ENCODE measurements at places on chromosomes 4 and X.

DNA sequence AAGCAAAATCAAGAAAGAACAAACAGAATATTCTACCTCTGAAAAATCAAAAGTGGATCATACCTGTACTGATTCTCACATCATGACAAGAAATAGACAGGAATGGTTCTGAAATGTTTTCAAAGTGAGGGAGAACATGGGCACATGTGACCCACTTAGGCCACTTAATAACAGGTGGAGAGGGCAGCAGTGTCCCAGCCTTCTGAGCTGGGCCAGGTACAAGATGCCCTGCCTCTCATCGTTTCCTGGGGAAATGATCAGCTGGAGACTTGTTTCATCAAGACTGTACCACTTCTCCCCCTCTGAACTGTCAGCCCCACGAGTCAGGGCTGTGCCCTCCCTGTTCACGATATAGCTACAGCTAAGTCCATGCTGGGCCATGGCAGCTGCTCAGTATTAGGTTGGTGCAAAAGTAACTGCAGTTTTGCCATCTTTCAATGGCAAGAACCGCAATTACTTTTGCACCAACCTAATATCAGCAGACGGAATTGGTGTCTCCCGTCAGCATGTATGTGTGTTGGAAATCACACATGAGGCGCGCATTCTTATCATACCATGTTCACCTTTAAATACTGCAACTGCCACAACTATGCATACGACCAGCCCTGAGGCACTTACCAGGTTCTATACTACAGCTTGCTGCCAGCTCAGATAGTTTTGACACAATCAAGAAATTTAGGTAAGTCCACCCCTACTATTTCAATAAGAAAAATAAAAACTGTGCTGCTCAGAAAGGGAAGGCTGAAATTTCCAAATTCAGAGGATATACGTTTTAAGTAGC, 71.4 kb downstream of the GATB start:
- no peak for DNase-seq

GRCh38 chr4:128298146-128298758, 10.6 kb upstream of the PGRMC2 start:
- DNase-seq: no peak

GRCh38 chr4:90979556-90979955, 852.4 kb downstream of the CCSER1 start:
- DNase-seq: no peak

DNA sequence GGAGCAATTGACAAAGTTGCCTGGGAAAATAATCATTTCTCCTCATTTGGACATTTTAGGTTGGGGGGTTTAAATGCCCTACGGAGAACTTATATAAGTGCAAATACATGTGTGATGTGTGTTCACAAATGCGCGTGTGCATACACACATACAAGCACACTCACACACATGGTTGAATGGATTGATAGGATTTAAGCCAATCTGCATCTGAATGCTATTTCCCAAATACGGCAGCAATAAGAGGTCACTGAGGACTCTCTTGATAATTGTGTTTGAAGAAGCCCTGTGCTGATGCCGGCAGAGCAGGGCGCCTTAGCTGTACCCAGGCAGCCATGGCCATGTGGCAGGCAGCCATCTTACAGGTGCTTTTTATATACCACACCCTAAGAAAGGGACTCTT, 165.3 kb upstream of the LEF1 start:
- no peak for DNase-seq

GRCh38 chrX:34764852-34765361, 107.8 kb upstream of the TMEM47 start:
- DNase-seq: no peak

- no peak for DNase-seq
These were observed 64.7 kb downstream of the RBM47 start for GRCh38 chr4:40564815-40565483.

DNA sequence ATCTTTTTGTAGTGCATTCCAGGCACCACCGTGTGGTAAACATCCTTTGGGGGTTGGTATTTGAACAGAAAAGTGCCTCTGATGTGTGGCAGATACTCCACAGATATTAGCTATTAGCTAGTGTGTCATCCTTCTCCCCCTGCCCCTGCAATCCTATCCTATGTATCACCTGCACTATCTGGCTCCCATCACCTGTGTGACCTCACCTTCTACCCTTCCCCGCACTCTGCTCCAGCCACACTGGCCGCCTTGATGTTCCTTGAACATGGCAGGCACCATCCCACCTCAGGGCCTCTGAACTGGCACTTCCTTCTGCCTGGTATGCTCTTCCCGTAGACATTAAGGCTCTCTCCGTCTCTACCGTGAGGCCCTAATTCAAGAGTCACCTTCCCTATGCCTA, 3.7 kb downstream of the ELK1 start:
- no peak for DNase-seq

DNA sequence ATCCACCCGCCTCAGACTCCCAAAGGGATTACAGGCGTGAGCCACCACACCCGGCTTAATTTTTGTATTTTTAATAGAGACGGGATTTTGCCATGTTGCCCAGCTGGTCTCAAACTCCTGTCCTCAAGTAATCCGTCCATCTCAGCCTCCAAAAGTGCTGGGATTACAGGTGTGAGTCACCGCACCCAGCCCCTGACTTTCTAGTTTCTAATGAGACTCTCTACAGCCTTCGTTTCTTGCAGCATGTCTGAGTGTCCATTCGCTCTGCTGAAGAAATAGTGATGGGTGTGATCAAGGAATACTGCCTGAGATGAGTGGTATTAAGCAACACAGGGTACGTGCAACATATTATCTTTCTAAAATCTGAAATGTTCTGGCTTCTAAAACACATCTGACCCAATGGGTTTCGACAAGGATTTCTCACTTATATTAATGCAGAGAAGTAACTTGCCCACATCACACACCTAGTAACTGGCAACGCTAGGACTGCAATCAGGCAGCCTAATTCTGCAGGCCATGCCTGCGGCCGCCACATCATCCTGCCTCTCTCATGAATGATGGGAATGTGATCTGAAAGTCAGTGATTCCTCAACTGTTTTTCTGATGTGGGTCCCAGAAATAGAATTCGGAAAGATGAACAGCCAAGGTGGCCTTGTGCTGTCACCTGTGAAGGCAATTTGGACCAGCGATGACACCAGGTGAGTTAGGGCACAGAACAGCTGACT, 74.3 kb downstream of the RBM47 start:
- no peak for DNase-seq

- no peak for DNase-seq
These were observed 114.7 kb downstream of the PRKX start for GRCh38 chrX:3598709-3599108.

GRCh38 chrX:93538575-93538974, 134.8 kb downstream of the NAP1L3 start:
- no peak for DNase-seq

DNA sequence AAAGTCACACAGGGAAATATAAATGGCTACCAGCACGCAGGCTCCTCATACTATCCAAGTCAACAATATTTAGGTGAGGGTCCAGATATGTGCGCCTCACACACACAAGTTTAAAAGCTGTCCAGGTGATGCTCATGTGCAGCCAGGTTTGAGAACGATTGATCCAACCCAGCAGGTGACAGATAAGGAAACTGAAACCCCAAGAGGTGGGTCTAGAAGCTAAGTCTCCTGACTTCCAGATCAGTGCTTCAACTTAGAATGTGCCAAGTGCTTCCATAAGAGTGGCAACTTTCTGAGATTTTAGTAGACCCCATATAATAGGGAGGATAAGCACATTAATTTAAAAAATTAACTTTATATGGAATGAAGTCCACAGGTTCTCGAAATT, 54.4 kb upstream of the NAP1L5 start:
- no peak for DNase-seq

- no peak for DNase-seq
These were observed 49.4 kb downstream of the RPS6KA3 start for GRCh38 chrX:20217271-20217670.

GRCh38 chr4:108527723-108528122, 92.7 kb upstream of the RPL34 start:
- no peak for DNase-seq

DNA sequence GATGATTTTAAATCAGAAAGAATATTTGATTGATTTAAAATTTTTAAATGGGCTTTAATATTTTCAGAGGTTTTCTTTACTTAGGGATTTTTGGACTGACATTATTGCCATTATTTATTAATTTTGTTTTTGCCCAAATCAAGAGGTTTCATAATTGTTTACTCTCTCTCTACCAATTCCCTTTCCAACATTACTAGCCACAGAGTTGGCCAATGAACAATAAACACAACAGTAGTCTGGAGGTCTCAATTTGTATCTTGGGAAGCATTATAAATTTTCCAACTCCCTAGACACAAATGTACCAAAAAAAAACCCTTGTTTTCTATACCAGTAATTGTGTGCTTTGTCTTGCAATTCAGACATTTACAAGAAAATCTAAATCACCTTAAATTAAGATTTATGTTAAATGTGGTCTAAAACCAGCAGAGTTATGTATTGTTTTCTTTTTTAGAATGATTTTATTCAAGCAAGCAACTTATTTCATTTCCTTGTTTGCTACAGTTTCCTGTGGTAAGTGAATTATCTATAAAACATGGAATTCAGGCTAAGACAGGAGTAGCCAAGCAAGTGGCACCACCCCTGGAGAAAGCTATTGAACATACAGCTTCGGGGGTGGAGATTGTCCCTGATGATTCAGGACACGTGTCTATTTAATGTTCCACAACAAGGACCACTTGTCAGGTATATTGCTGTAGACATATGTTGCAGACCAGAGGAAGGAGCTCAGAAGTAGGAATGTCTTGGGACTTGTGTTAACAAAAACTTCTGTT, 622 bp downstream of the KLKB1 start:
- no peak for DNase-seq

DNA sequence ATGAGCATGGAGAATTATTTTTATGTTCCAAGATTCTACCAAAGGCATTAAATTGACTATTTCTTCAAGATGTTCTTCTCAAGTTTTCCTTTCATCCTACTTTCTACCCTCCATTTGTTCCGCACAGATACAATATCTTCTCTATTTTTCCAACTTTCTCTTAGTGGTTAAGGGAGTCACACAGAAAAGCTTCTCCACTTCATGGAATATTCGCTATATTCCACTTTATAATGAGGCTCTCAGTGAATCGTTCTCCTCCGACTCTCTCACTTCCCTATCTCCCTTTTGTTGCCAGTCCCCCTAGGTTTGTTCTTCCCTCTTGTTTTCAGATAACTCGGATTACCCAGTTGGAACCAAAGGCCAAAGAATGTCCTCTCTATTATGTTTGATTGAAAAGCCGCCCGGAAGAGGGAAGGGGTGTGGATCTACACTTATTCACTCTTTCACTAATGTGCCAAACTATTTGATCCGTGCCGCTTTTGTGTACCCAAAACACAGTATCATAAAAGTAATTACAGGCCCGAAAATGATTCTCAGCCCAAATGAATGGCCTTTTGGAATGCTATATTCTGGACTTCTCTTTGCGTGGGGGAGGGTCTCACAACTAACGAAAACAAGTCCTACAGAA, 1.2 kb downstream of the SH3D19 start:
- DNase-seq: no peak

DNA sequence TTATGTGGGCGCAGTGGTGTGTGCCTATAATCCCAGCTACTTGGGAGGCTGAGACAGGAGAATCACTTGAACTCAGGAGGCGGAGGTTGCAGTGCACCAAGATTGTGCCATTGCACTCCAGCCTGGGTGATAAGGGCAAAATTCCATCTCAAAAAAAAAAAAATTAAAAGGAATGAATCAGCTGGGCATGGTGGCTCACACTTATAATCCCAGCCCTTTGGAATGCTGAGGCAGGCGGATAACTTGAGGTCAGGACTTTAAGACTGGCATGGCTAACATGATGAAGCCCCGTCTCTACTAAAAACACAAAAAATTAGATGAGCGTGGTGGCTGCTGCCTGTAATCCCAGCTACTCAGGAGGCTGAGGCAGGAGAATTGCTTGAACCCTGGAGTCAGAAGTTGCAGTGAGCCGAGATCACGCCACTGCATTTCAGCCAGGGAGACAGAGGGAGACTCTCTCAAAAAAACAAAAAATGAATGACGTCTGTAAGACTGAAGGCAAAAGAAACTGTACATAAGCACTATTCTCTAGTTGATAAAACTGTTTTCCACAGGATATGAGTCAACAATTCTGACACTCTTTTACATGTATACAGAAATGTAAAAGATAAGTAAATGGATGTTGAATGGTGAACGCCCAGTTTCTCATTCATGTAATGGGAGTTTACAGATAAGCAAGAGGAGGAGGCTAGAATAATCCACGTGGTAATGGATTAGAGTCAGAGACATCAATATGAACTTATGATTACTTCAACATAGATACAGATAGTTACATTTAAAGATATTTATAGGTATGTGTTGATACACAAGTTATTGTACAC, 22.2 kb downstream of the CENPC start:
- no peak for DNase-seq

GRCh38 chrX:11555759-11556158, 110.0 kb downstream of the ARHGAP6 start:
- no peak for DNase-seq

GRCh38 chr4:85747882-85748491, 273.0 kb downstream of the ARHGAP24 start:
- peak; percentile 39 for DNase-seq

DNA sequence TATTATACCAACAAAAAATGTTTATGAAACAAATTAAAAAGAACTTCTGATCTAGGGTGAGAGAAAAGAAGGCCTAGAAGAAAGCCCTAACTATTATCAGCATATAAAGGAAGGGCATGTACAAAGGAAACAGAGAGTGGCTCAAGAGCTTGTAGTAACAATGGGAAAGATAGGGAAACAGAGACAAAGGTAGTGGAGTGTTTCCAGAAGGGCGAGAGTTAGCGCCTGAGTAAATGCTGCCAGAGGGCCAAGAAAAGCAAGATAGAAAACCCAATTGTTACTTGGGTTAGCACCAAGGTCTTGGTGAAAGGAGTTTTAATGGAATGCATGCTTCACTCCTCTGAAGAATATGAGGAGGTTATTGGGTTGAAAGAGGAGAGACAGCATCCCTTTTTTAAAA, 16.5 kb upstream of the MSL3 start:
- no peak for DNase-seq

DNA sequence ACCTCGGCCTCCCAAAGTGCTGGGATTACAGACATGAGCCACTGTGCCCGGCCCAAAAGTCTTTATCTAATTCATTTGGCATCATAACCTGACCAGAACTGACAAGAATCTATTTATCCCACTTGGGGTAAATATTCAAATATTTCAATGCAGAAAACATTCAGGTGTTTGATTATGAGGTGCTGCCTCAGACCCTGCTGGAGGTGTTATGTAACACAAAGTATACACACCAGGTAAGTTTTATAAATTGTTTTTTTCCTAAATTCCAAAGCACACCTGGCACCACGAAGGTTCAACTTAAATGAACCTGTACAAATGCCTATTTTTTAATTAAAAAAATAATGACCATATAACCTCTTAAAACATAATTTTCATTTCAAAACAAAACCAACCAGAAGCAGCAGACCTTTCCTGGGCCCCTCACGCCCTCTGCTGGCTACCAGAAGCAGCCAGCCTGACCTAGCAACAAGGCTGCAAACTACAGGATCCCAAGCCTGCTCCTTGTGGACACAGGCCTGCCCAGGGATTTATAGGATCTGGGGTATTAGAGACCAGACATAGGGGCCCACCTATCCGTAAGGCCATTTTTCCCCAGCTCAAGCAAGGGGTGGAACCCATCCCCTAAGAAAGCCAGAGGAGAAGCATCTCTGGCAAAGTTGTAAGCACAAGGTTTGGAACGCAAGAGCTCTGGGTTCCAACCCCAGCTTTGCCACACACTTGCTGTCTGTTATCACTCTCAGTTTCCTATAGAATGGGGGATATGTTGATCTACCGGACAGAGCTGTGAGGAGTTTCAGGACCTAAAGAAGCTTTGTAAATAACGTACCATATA, 11.7 kb downstream of the OTUD5 start:
- DNase-seq: no peak

GRCh38 chrX:1946974-1947373, 332.1 kb downstream of the ASMT start:
- no peak for DNase-seq

GRCh38 chrX:100677611-100678181, 33.7 kb downstream of the SRPX2 start:
- no peak for DNase-seq

Measured in brain pericyte (primary cell).